Hematopoietic multipotent progenitor cell treated with erythropoietin and hydrocortisone succinate and interleukin-3 and kit ligand, for 8 days (in vitro differentiated cells): ENCODE measurements at places on chromosomes 3 and 15.

- DNase-seq: no peak
Measured at GRCh38 chr3:14524311-14524711, 15.8 kb downstream of the GRIP2 start.

DNA sequence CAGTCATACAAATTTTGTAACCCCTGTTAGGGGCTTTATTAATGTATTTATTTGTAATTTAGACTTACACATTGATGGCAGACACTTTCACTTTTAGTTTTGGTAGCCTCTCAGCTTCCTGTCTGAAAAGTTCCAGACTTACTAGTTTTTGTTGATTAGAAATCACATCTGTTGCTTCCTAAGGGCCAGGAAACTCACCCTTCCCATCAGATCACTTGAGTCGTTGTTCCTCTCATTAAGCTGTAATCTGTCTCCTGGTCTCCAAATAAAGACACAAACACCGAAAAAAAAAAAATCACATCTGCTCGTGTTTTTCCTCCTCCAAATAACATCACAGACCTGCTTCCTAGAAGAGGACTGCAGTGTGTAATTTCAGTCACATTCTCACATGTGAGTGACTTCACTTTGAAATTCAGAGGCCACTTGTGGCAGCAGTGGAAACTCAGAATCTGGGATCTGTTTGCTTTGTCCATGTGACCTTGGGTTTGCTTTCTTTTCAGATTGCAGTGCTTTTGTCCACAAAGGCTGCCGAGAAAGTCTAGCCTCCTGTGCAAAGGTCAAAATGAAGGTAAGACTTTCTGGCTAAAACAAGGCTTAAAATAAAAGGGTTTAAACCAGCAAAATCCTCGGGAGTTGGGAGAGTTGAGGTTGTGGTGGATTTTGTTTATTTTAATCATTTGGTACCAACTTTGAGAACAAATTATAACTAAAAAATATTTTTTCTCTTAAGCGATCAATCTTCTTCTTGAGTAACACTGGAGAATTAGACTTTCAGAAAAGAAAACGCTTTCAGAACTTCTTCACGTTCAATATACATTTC, 87.0 kb downstream of the KLHL25 start:
- peak; percentile 38 for DNase-seq

DNA sequence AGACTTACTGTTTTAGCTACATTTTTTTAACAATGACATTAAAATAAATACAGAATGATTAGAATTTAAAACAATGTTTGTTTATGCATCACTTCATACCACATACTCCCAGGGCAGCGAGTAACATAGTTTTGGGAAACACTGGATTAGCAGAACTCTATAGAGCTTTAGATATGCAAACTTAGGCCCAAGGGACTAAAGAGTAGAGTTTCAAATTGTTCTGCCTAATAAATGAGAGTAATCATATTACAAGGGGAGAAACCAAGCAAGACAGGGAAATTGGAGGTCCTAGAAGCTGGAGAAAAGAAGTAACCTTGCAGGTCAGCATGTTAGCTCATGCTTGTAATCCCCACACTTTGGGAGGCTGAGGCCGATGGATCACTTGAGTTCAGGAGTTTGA, 3.6 kb upstream of the DAZL start:
- no peak for DNase-seq

DNA sequence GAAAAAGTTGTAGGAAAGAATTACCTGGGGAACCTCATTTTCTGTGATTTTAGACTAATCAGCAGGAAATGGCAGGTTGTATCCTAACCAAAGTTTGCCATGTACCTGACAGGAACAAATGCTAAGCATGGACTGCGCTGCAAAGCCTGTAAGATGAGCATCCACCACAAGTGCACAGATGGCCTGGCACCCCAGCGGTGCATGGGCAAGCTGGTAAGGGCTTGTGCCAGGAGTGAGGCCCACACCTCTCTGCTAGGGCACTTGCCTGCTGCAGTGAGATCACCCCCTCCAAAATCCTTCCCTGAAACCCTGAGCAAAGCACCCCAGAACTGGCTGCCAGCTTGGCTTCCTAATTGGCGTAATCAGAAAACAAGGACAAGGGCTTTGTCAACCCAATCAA, 102.6 kb downstream of the STAC start:
- DNase-seq: no peak

- no peak for DNase-seq
Measured at GRCh38 chr3:104886220-104886995, 480.3 kb upstream of the ALCAM start.

- DNase-seq: no peak
Measured at GRCh38 chr15:29873264-29873663, 51.0 kb upstream of the TJP1 start.

DNA sequence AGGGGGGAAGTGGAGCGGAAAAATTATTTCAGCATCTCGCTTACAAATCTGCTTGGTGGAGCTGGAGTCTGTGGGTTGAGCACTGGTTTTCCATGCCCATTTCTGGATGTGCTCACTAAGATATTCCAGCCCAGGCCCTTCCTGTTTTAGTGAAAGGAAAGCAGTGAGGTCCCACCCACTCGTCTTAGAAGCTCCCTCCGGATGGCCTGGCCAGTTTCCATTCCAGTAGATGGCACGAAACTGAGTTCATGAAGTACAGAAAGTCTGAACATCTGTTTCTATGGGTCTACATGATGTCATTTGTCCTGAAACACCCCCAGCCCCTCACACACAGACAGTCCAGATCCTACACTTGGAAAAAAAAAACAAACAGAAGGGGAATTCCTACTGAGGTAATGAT, 31.9 kb upstream of the THSD4 start:
- DNase-seq: no peak

DNA sequence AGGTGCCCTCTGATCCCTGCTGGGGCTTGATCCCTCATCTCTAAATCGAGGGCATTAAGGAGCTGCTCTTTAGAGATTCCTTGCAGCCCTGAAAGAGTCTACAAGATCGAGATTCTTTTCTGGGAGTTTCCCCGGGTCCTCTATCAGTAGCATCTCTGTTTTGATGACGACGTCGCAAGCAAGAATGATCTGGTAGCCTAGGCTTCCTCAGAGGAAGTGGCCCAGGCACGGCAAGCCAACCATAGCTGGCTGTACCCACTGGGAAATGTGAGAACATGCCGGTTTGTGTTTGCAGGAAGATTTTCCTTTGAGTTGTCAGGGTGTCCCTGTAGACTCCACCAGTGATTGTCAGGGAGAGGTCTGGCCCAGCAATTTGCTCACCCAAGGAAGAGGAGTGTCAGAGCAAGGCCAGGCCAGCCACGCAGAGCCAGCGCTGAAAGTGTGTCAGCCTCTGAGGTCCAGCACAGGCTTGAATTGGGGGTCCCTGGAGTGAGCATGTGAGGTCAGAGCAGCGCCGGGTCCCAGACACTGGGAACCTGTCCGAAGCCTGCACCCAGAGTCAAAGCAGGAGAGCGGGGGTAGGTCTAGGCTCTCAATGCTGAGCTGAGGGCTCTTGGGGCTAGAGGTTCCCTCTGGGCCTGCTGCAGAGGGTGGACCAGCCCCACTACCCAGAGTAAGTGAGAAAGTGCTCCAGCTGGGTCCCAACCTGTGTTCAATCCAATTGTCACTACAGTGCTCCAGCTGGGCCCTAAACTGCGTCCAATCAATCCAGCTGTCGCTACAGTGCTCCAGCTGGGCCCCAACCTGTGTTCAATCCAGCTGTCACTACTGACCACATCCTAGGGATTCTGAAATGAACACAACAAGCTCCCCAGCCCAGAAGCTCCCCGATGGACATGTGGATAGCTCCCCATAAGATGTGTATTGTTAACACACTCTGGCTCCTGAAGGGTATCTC, 95.7 kb downstream of the CHDH start:
- DNase-seq: no peak

- no peak for DNase-seq
Measured at GRCh38 chr3:107531917-107532469, 9.2 kb downstream of the BBX start.

DNA sequence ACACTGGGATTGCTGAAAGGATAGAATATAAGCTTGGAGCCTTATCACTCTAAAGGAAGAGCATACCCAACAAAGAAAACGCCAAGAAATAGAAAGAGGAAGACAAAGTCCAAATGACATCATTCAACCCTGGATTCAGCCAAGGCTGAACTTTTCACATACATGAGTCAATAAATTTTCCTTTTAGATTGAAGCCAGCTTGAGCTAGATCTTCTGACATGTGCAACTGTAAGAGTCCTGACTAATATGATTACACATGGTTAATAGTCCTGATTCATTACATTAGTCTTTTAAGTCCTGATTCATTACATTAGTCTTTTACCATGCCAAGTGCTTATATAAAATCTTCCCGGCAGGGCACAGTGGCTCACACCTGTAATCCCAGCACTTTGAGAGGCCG, 13.6 kb upstream of the DENND6A start:
- no peak for DNase-seq

DNA sequence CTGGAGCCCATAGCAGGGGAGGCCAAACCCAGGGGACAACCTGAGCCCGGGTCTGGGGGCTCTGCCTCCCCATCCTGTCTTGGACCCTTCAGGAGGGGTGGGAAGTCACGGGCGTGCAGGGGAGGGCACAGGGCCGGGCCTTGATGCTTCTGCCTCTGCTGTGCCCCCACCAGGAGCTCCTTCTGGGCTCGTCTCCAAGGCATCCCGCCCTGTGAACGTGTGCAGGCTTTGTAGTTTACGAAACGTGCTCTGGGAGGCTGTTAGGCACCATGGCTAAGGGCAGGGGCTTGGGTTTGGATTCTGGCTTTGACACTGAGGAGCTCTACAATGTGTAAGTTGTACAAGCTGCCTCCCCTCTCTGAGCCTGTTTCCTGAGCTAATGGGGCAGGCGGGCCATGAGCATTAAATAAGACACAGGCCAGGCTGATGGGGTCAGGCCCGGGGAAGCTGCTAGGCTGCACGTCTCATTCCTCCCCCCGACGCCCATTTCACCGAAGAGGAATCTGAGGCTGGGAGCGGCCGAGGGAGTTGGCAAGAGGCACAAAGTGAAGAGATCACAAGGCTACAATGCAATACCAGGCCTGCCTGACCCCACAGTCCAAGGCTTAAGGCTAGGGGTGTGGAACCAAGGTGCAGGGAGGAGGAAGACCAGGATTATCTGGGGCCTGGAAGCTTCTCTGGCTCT, 19.6 kb downstream of the PLXND1 start:
- peak; percentile 65 for DNase-seq

GRCh38 chr3:59425371-59425770, 375.5 kb upstream of the CFAP20DC start:
- DNase-seq: no peak

GRCh38 chr3:97736928-97737327, 27.6 kb upstream of the ARL6 start:
- no peak for DNase-seq

DNA sequence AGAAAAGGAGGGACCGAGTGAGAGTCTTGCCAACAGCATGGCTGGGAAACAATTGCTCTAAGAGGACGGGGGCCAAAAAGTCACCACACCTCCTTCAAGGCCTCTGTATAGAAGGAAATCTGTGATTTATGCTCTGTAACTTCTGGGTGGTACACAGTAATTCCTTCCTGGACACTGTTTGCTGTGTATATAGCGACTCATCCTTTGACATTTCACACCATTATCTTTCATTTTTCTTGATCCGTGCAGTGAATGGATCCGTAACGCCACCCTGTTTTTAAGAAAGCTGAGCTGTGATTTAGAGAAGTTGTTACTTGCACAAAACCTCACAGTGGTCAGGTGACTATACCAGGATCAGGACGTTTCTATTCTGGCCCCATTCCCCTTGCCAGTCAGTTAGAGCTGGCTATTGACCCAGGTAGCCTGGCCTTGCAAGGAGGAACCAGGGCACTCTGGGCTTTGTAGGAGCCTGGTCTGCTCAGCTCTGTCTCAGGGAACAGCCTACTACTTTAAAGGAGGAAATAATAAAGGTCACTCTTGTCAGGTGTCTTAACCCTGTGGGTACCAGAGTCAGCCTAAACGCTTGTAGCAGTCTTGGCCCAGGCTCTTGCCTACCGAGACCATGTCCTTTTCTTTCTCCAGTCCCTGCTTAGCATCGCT, 86.5 kb upstream of the MYZAP start:
- DNase-seq: no peak

DNA sequence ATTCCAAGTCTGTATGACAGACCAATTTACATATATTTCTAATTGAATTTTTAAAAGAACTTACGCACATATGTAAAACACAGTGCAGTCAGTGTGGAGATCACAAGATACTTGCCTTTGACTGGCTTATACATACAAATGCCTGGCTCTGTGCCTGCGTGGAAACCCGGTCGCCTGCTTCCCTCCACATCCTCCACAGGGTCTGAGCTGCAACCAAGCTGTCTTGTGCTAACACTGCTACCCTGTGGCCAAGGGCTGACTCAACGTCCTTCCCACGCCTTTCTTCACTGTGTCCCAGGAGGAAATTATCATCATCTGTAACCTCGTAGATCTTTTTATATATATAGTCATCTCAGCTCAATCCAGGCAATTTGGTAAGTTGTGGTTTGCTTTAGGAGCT, 117.0 kb downstream of the WNT7A start:
- no peak for DNase-seq

DNA sequence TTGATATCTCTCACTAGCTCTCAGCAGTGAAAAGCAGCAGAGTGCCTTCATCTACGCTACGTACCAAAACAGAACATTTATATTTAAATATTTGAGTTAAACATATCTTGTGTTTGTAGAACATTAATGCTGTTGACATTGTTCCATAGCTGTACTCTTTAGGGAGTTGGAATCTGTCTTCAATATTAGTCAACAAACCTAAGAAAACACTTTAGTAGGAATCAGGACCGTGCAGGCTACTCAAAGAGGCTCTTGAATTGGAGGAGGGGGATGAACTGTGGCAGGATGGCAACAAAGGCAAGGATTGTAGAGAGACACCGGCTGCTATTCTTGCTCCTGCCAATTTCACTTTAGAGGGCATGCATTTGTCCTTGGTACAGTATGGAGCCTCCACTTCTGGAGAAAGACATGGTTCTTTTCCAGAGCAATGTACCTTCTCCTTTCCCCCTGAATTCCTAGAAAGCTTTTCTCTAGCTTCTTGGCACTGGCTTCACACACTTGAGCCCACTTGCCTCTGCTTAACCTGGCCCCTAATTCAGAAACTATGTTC, 265.9 kb downstream of the CD47 start:
- DNase-seq: no peak

GRCh38 chr3:169266351-169266750, 397.2 kb downstream of the MECOM start:
- DNase-seq: no peak

DNA sequence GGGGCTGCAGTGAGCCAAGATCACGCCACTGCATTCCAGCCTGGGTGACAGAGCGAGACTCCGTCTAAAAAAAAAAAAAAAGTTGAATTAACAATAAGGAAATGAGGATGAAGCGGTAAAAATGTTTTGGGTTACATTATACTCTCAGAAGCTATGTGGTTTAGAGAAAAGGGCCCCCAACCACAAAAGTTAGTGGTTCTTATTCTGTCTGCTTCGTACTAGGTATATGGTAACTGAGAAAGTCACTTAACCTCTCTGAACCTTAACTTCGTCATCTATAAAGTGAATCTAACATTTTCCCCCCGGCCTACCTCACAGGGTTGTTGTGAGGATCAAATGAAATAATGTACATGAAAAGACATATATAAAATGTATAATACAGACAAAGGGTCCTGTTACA, 38.4 kb upstream of the EHHADH start:
- no peak for DNase-seq

GRCh38 chr3:186638259-186638658, 1.9 kb upstream of the FETUB start:
- no peak for DNase-seq

GRCh38 chr15:79820820-79821219, 76.0 kb downstream of the MTHFS start:
- peak; percentile 66 for DNase-seq

- DNase-seq: no peak
Measured at GRCh38 chr3:172355836-172356235, 92.4 kb downstream of the GHSR start.
